CD4-positive, alpha-beta T cell treated with Interferon alpha-2 for 1 hour (primary cell): ENCODE measurements at places on chromosomes 7 and 10.

DNA sequence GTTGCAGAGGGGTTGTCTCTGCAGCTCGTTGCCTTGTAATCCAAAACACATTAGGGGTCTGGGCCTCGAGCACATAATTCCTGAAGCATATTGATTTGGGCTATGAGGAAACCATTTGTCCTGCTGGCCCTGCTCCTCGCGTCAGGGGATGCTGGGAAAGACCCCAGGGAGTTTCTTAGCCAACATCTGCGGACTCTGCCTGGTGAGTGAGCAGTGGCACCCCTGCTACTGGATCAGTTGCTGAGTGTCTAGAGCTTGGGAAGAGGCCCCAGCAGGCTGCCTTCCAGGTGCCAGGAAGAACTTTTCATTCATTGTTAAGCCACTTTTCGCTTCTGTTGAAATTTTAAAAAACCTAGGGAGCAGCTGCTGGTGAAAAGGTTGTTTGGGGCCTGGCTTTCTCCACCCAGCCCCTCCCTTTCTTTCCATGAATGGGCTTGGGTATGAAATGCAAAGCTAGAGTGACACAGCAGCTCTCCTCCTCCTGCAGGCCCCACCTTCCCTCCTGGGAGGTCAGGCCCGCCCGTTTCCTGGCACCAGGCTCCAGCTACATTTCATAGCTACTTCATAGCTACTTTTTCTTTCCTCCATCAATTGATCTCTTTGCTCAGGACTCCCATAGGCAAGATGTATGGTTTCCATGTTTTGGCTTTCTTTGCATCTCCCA is 26.8 kb downstream of the TACR2 start:
- DNase-seq, result no peak

GRCh38 chr7:43482679-43483252 is 100.1 kb upstream of the STK17A start:
- DNase-seq, result no peak

DNA sequence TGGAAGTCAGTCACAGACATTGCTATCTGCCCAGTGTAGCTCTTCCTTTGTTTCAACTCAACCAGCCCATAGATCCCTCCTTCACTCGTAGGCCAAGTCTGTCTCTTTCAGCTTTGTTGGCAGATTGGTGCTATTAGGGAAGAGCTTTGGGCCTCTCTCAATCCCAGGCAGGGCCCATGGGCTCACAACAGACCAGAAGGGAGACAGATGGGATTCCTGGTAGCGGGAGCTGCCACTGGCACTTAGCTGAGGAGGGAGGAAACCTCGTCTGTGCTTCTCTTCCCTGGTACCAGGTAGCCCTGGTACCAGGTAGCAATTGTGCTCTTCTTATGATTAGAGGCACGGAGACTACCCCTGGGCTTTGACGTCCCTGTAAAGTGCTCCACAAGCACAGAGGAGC is 592.0 kb downstream of the TYW1 start:
- DNase-seq, result no peak

DNA sequence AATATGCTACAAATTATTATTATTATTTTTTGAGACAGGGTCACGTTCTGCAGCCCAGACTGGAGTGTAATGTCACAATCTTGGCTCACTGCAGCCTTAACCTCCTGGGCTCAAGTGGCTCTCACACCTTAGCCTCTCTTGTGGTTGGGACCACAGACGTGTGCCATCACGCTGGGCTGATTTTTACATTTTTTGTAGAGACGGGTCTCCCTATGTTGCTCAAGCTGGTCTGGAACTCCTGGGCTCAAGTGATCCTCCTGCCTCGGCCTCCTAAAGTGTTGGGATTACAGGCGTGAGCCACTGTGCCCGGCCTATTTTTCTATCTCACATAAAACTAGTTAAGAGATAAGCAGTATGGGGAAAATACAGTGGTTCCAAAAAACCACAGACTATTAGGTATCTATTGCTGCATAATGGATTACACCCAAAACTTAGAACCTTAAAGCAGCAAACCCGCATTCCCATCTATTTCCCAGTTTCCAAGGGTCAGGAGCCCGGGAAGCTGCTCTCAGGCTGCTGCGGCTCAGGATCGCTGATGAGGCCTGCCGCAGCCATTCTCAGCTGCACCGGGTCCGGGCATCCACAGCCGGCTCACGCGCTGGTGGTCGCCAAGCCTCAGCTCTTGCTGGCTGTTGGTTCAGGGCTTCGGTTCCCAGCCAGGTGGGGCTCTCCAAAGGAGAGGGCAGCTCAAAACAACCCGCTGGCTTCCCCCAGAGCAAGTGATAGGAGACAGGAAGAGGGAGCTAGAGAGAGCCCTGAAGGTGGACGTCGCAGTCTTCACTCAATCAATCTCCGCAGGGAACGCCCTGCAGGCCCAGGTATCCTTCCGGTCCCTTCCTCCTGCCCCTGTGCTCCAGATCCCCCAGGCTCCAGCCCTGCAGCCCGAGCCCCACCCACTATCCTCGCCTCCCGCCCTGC is 128.2 kb downstream of the UBE2H start:
- no peak for DNase-seq

DNA sequence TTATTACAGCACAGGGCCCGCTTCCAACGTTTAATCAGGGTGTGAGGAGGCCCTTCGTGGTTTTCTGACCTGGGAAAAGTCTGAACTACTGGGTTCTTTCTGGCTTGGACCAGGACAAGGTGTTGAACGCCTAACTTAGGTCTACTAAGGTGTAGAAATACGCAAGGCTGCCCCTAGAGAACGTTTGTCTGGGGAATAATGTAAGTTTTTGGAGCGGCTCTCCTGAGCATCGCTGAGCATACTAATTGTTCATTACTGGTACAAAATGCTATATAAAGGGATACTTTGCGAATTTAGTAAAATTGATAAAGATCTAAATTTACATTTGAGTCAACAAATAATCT is 32.4 kb upstream of the TOMM7 start:
- no peak for DNase-seq

GRCh38 chr10:27223964-27224363 is 16.6 kb downstream of the ACBD5 start:
- peak; percentile 68 for DNase-seq

- no peak for DNase-seq
These were observed 1.6 kb downstream of the RASSF4 start for GRCh38 chr10:44961230-44961571.

GRCh38 chr7:104230606-104231005 is 22.8 kb upstream of the ORC5 start:
- no peak for DNase-seq

GRCh38 chr10:6173203-6173602 is 29.5 kb upstream of the PFKFB3 start:
- peak; percentile 49 for DNase-seq

DNA sequence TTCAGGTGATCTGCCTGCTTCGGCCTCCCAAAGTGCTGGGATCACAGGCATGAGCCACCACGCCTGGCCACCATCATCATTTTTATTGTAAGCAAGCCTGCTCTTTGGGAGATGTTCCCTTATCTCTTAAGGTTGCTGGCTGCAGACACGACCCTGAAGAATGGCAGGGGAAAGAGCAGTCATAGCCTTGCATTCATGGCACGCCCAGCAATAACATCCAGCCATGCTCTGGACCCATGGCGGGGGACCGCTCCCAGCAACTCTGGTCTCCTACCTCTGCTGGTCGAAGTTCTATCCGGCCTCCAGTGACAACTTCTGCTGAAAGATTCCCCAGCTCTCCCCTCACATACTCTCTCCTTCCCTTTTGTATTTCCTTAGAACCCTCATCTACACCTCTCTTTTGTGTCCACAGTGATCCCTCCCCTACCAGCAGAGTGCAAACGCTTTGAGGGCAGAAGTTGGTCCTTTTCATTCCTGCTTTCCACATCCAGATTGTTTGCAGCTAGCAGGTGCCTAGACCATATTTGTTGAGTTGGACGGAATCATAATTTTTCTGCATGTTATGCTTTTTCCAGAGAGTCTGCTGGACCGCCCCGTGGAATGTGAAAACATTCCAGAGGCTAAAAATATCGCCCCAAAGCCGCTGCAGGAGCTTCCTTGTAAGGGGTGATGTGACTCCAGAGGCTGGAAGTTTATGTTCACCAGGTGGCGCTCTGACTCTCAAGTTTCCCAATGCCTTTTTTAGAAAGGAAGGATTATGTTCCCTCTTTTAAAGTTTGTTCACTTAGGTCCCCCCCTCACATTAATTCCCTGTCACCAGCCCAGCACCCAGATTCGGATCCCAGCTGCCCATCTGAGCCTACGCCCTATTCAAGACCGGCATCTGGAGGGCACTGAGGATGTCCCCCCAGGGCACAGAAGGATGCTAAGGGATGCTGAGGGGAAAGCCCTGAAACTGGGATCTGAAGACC is 4.3 kb upstream of the MARVELD1 start:
- DNase-seq, result no peak

GRCh38 chr7:141550386-141551093 is 670 bp upstream of the AGK start:
- no peak for DNase-seq

GRCh38 chr7:21099432-21099831 is 312.7 kb upstream of the SP8 start:
- DNase-seq, result no peak

GRCh38 chr10:121448766-121449421 is 149.3 kb downstream of the FGFR2 start:
- no peak for DNase-seq

DNA sequence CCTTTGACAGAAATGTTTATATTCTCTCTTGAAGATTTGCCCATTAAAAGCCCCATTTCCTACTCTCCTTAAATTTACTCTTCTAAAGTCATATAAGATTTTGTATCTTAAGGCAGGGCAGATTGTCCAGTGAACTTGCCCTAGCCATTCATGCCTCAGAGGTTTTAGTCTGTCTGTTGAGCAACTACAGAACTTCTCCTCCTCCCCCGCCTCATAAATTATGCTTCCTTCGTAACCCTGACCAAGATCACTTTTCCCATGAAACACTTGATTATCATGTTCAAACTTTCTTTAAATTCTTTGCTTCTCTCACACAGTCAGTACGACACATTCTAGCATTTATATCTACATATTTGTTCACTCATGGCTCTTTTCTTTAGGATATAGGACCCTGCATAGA is 621.3 kb downstream of the ANKRD7 start:
- DNase-seq, result no peak

GRCh38 chr10:116684781-116685180 is 57.6 kb downstream of the HSPA12A start:
- DNase-seq, result no peak

- no peak for DNase-seq
These were observed 20.0 kb upstream of the MKLN1 start for GRCh38 chr7:131307627-131308026.

- no peak for DNase-seq
These were observed 10.6 kb downstream of the LSM8 start for GRCh38 chr7:118194571-118194970.

DNA sequence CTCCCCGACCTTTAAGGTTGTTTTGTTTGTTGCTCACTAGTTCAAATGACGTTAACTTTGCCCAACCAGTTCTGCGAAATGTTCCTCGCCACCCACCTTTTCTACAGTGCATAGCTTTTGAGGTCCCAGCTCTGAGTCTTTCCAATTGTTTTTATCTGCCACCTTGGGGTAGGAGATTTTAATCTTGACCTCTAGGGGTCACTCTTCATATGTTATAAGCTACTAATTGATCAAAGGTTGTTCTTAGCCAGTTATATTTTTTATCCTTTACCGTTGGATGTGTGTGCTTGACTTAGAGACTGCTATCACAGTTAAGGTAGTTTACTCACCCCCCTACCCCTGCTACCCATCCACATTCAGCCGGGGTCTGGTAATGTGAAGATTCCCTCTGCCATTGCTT is 372.4 kb downstream of the SUGCT start:
- no peak for DNase-seq

DNA sequence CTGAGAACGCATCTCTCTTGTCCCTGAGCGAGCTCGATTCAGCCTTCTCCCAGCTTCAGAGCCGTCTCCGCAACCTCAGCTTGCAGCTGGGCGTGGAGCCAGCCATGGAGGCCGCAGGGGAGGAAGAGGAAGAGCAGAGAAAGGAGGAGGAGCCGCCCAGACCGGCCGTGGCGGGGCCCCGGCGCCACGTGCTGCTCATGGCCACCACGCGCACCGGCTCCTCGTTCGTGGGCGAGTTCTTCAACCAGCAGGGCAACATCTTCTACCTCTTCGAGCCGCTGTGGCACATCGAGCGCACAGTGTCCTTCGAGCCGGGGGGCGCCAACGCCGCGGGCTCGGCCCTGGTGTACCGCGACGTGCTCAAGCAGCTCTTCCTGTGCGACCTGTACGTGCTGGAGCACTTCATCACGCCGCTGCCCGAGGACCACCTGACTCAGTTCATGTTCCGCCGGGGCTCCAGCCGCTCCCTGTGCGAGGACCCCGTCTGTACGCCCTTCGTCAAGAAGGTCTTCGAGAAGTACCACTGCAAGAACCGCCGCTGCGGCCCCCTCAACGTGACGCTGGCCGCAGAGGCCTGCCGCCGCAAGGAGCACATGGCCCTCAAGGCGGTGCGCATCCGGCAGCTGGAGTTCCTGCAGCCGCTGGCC is 43.2 kb downstream of the CHST3 start:
- DNase-seq, result no peak

DNA sequence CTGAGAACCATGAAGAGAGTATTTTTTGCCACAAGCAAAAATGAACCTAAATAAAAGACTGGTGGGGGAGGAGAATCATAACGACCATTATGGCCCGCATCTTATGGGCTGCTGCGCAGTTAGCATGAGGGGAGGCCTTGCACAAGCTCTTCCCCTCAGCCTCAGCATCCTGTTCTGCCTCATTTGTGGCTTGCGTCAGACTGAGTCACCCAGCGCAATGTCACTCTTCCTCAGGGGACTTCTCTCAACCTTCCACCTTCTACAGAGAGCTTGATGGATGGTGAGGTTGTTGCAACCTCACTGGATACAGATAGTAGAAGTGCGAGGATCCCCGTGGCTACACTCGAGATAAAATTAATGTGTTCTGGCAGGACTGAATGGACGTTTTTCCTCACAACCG is 16.8 kb upstream of the GPR15LG start:
- DNase-seq, result peak; percentile 48

- no peak for DNase-seq
These were observed 96.9 kb upstream of the LRRTM3 start for GRCh38 chr10:66828957-66829356.

DNA sequence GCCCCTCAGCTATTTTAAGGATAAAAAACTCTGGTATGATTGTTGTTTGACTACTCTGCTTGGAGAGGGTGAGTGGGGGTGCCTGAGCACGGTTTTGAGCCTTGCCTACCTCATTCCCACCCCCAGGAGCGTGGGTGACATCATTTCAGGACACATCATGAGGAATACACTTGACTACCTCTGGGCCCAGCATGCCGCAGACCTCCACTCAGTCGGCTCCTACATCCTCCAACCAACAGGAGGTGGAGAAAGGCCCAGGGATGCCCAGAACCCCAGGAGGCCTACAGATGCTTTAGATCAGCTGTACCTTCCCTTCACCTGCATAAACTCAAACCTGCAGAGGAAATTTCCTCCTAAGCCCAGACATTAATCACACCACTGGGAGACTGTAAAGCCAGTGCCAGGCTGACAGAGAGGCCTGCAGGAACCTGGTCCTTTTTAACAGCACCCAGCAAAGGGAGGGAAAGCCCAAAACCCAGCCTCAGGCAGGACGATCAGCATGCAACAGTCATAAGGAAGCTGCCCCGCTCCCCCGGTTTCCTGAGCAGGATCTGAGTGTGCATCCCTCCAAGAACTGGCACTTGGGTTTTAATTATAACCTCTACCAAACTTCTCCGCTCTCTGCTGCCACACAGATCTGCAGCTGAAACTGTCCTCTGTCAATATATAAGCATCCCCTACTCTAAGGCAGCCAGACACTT is 61.7 kb upstream of the ZNRF2 start:
- DNase-seq, result no peak

- DNase-seq, result peak; percentile 46
These were observed 62.1 kb downstream of the SDHAF3 start for GRCh38 chr7:97179454-97180104.

- DNase-seq, result peak; percentile 4
These were observed 40.6 kb upstream of the WAC start for GRCh38 chr10:28492116-28492920.

GRCh38 chr7:135102372-135102771 is 45.5 kb upstream of the TMEM140 start:
- DNase-seq, result no peak
